Sigmoid colon (tissue), 7 donors: ENCODE measurements at places on chromosomes 13 and 19. TPM values are rescaled to one million over a fixed set of nuclear protein-coding genes. Genes with fewer than 3 reads are reported as not detected.
A peak's percentile ranks its signal among the peaks of the same experiment; 100 is the strongest.

GRCh38 chr13:70580825-70581224 lies 472.6 kb upstream of the KLHL1 start:
- DNase-seq: no peak

GRCh38 chr19:41697198-41697855 lies 9.3 kb upstream of the CEACAM7 start:
- peak; percentile 33 for DNase-seq

DNA sequence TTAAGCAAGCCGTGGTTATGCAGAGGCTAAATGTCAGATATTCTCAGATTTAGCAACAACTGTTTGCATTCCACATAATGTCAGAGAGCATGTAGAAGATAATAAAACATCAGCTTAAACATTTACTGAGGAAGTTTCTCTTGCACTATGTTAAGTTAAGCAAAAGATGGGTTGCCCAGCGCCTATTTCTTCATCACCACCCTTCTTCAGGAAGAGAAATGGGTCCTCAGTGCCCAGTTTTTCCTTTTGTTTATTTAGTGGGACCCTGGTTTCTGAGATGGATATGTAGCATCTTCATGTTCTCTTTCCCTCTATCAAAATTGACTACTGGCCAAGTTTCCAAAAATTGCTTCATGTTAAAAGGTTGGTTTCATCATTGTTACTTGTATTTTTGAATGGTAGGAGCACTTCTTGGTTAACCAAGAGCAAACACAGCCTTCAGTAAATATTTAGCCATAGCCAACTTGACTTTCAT lies 356.8 kb downstream of the RFC3 start:
- DNase-seq: no peak

Gene NLRP5
- not detected for total RNA-seq

Gene ZNF763
- total RNA-seq: 11.9 TPM

DNA sequence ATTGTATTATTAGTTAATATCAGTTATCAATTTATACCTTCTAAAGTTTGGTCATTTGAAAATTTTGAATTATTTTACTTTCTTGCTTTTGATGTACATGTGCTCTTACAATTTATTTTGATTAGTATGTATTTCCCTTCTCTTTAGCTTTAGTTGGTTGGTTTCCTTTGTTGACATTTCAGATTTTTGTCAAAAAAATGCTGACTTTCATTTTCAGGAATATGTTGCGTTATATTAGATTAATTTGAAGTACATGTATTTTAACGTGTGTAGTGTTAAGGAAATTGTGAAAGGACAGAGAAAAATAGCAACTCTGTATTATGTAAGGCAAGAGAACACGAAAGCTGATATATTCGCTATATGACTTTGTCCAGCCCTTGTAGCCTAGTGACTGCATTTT lies 342.9 kb upstream of the SLITRK6 start:
- DNase-seq: no peak

Gene ZBTB7A
- total RNA-seq: 51.5 TPM

Gene ATCAY
- total RNA-seq: 3.8 TPM

Gene RFPL4A
- total RNA-seq: not detected

- DNase-seq: peak; percentile 87
Observed at GRCh38 chr19:53977429-53977990, 13.9 kb upstream of the CACNG6 start.

- no peak for DNase-seq
Observed at GRCh38 chr19:19348266-19348665, 27.6 kb downstream of the MAU2 start.

- DNase-seq: no peak
Observed at GRCh38 chr19:9407827-9408226, 27.5 kb downstream of the ZNF266 start.

DNA sequence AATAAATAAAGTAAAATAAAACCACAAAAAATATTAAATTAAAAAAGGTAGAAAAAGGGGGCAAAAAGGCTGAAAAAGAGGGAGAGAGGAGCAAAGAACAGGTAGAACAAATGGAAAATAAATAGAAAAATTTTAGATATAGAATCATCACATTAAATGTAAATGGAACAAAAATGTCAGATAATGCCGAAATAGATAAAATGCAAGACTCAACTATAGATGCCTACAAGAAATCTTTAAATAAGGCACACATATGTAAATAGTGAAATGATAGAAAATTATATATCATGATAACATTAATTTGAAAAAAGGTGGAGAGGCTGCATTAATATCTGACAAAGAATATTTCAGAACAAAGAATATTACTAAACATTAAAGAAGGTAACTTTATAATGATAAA lies 477.1 kb upstream of the SPRY2 start:
- no peak for DNase-seq

Gene KIR2DL1
- total RNA-seq: not detected

Gene FGF22
- total RNA-seq: not detected

Gene NCR1
- not detected for total RNA-seq

- peak; percentile 94 for DNase-seq
Observed at GRCh38 chr19:47226426-47227351, 4.3 kb downstream of the BBC3 start.

Gene SHC2
- total RNA-seq: 17.8 TPM

GRCh38 chr19:28687296-28687695 lies 525.7 kb downstream of the UQCRFS1 start:
- DNase-seq: no peak

DNA sequence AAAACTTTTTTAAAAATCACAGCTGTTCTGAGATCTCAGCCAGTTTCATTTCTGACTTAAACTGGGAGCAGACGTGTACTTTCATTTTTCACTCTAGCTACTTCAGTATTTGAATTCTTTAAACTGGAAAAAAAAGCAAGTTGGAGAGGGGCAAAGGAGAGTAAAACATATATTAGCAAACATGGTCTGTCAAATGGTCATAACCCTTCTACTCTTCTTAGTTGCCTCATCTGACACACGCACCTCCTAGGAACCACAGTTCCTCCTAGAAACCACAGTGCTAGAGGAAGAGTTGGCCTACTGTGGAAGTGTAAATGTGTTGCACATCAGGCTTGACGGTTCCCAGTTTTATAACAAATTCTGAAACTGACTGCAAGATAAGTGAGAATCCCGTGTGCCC lies 47.2 kb downstream of the TM9SF2 start:
- no peak for DNase-seq

GRCh38 chr19:10800488-10800887 lies 35.5 kb downstream of the TMED1 start:
- no peak for DNase-seq

DNA sequence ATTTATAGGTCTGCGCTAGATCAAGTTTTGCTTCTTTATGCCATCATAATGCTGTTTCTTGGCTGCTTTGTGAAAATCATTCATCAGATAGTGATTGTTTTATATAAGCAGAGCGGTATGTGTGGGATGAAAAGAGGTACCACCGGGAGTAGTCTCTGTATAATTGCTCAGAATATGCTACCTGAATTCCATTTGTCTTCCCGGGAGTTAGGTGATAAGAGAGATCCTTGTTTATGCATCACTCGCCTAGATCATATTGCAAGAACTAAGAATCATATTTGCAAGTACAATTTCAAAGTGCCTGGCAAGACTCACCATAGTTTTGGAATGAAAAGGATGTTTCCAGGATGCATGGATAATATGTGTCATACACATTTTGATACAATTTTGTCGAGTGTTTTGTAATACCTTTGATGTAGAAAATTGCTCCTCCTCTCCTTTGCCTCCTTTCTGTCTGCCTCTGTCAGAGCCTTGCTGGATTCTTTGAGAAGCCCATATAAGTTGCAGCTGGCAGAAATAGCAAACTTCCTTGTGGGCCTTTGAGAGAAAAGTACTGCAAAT lies 1306.0 kb upstream of the SLC10A2 start:
- DNase-seq: no peak

GRCh38 chr13:51252954-51253532 lies 30.8 kb downstream of the FAM124A start:
- DNase-seq: no peak

GRCh38 chr19:30686826-30687566 lies 314.8 kb downstream of the ZNF536 start:
- DNase-seq: peak; percentile 4

DNA sequence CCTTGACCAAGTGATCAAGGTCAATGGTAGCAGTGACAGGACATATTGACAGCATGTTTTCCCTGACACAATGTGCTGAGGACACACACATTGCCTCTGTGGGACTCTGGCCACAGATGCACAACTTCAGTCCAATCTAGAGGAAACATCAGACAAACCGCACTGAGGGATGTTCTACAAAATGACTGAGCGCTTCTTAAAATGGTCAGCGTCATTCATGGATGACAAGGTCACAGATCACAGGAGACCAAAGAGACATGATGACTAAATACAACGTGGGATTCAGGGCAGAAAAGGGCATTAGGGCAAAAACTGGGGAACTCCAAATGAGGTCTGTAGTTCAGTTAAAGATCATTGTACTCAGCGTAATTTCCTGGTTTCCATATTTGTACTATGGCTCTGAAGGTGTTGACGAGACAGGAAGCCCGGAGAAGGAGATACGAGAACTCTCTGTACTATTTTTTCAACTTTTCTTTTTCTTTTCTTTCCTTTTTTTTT lies 20.6 kb downstream of the PBX4 start:
- no peak for DNase-seq

DNA sequence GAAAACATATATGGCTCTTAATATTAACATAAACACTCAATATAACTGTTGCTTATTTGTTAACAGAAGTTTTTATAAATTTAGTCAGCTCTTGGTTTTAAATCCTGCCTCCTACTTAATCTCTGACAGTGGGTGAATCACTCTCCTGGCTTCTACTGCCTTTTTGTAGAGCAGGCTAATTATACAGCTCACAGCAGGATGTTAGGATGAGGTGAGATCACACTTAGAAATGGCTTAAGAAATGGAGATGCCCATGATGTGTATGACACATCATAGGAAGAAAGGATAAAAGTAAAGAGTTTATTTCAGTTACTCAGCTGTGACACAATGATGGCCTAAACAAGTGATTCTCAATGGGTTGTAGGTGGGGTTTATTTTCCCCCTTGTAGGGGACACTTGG lies 345.6 kb downstream of the SPRY2 start:
- no peak for DNase-seq

GRCh38 chr19:6599866-6600454 lies 9.0 kb upstream of the CD70 start:
- DNase-seq: no peak

Gene SYDE1
- total RNA-seq: 36.4 TPM

GRCh38 chr19:35363711-35364425 lies 5.6 kb downstream of the FFAR3 start:
- no peak for DNase-seq

Gene KCNJ14
- total RNA-seq: 0.16 TPM

Gene SUPT5H
- 101 TPM for total RNA-seq

Gene EMC10
- 45.6 TPM for total RNA-seq

Gene LYPD3
- total RNA-seq: 1.2 TPM

DNA sequence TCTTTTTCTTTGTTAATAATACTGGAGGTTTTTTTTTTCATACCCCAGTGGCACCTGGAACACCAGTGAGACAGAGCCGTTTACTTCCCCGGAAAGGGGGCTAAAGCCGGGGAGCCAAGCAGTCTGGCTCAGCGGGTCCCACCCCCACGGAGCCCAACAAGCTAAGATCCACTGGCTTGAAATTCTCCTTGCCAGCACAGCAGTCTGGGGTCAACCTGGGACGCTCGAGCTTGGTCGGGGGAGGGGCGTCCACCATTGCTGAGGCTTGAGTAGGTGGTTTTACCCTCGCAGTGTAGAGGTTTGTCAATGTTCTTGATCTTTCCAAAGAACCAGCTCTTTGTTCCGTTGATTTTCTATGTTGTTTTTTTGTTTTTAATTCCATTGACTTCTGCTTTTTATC lies 94.6 kb upstream of the DIAPH3 start:
- no peak for DNase-seq

Gene SHKBP1
- total RNA-seq: 36.3 TPM

Gene ADGRE3
- total RNA-seq: not detected
